Stimulated activated CD4-positive, alpha-beta T cell treated with anti-CD3 and anti-CD28 coated beads, Interleukin-15, amount 100 ng/mL, for 24 hours (primary cell): ENCODE measurements at places on chromosomes 2 and 18.
A peak's percentile ranks its signal among the peaks of the same experiment; 100 is the strongest.

DNA sequence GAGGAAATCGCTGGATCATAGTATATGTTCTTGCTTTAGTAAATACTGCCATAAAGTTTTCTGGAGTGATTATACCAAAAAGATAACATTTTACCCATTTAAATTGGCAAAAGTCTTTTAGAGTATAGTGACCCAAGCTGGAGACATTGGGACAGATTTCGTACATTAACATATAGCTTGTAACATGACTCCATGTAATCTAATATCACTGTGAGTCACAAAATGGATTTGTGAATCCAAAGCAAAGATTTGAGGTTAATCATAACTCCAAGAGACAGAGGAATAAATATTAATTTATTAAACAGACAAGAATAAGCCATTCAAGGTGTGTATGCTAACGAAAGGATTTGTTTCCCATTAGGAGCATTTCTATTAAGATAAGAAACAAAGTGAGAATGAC is 45.0 kb upstream of the RMP24 start:
- no peak for DNase-seq

DNA sequence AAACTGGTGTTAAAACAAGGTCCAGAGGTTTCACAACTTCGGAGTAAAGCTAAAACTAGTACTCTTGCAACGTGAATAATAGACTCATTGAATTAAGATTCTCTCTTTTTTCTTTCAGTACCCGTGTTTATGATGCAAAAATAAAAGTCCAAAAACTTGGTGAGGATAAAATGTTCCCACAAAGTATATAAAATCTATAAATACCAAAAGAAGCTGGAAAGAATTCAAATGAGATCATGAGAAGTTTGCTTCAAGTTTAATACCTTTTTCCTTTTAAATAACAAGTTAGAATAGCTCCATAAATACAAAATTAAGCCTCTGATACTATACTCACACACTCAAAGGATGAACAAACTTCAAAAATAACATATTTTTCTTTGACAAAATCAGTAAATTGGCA is 34.0 kb downstream of the METTL4 start:
- no peak for DNase-seq

GRCh38 chr2:9145109-9145751 is 61.4 kb upstream of the ASAP2 start:
- no peak for DNase-seq

DNA sequence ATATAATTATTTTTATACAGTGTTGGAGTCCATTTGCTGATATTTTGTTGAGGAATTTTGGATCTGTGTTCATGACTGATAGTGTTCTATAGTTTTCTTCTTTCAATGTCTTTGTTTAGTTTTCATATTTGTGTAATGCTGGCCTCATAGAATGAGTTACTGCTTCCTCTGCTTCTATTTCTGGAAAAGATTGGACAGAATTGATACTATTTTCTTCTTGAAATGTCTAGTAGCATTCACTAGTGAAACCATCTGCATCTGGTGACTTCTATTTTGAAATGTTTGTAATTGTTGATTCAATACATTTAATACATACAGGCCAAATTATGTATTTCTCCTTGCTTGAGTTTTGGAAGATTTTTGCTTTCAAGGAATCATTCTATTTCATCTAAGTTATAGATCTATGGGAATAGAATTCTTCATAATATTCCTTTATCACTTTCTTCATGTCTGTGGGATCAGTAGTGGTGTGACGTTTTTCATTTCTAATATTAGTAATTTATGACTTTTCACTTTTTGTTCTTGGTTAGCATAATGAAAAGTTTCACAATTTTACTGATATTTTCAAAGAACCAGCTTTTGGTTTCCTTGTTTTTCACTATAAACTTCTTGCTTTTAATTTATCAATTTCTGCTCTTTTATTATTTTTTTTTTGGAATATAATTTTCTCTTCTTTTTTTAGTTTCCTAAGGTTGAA is 509.9 kb upstream of the VRK2 start:
- DNase-seq, result no peak

- DNase-seq, result peak; percentile 15
Measured at GRCh38 chr18:77004555-77005380, 127.8 kb downstream of the MBP start.

- DNase-seq, result no peak
Measured at GRCh38 chr2:55460562-55460961, 40.9 kb upstream of the CCDC88A start.

- DNase-seq, result peak; percentile 20
Measured at GRCh38 chr2:206004004-206004693, 81.8 kb downstream of the INO80D start.

- no peak for DNase-seq
Measured at GRCh38 chr18:1252534-1252933, 347.9 kb downstream of the ADCYAP1 start.

DNA sequence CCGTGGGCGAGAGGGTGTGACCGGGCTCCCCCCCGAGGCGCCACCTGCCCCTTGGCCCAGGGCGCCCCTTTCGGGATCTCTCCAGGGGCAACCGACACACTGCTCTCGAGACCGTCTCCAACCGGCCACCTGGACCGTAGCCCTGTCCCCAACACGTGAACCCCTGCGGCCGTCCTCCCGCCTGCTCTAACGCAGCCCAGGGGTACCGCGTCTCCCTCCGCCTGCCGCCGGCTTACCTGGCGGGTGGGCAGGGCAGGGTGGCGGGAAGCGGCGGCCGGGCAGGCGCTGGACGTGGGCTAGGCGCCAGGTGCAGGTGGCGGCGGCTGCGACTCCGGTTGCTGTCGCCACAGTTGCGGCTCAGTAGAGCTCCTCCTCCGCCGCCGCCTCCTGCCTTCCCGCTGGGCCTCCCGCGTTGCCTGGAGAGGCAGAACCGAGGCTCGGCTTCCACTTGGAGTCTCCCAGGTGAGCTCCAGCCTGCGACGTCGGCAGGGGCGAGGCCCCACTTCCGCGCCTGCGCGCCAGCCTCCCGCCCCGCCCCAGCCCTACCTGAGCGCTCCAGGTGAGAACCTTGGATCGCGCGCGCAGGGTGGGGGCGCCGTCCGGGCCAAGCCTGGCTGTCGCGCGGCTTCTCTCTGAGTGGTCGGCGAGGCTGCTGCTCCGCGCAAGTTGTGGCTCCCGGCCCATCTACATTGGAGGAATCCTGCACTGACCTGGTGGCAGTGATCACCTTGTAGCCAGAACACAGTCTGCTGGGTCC is at the start of gene GALNT3:
TSS of gene GALNT3 (minus strand) at position 469 of the 757 bp plus-strand sequence. CDS start 23,547 bp downstream, outside the sequence.
- DNase-seq, result peak; percentile 49

GRCh38 chr2:158970241-158970751 is 1.9 kb downstream of the TANC1 start:
- no peak for DNase-seq

DNA sequence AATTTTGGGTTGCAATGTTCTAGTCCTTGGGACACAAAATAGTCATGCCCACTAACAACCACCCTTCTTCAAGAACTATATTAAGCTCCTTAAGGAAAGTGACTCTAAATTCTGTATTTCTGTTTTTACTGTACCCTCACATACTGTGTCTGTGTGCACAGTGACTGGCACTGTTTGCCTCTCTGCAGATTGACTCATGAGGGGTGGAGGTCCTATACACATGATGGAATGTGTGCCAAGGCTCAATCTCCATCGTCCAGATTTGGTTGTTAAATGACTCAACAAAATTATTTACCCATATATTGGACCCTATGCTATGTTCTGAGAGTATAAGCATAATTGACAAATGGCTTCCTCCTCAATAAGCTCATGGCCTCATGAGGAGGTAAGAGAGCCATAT is 126.6 kb upstream of the CWC22 start:
- DNase-seq, result no peak

DNA sequence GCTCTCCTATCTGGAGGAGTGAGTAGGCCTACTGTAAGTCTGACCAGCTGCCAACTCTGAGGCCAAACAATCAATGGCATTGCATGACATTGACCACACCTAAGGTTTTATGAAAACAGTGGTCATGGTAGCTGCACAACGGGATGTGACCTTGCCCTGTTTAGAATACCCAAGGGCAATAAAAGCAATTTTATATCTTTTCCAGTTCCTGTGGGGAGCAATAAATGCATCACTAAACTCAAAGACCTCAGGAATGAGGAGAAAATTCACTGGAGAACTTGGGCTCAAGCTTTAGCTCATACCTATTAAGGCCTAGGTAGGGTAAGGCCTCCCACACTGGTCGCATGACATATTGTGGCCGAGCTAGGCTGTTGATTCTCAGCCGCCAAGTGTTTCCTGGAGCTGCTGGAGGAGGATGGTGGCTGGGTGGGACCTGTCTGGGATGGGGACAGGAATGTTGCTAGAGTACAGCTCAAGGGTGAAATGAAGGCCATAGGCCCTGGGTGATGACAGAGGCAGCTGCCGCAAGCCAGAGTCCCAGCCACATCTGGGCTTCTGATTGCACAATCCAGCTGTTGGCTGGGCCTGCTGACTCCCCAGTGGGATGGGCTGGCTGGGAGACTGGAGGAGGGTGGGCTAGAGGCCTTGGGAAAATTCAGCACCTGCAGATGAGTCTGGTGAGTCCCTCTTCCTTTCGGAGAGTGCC is 313.7 kb downstream of the CYP26B1 start:
- DNase-seq, result no peak

DNA sequence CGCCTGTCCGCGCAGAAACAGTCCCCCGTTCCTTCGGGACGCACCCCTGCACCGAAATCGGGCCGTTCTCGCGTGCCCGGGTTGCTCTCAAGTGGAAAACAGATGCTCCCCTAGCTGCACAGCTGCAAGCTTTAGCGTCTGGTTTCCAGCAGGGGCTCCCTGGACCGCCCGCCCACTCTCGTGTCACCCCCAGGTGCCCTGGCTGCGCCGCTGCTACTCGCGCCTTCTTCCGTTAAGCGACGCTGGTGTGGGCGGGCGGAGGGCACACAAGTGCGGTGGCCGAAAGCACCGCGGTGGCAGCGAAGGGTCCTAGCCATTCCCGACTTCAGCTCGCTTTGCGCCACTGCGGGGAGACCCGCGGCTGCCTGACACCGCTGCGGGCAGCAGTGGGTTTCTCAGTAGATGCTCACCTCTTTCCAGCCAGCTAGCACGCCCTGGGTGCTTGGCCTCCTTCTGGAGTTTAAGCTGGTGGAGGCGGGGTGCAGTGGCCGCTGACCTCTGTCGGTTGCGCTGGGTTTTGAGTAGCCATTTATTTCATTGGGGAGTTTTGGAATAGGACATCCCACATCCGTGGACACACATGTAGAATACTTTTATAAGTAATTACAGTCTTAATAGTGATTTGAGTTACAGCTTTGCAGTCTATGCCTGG is 806 bp downstream of the ZNF407 start:
- peak; percentile 82 for DNase-seq

- DNase-seq, result no peak
Measured at GRCh38 chr18:74745633-74746403, 148.1 kb downstream of the ZNF407 start.

GRCh38 chr2:96157649-96158553 is 12.7 kb upstream of the DUSP2 start:
- DNase-seq, result peak; percentile 99

- DNase-seq, result peak; percentile 93
Measured at GRCh38 chr2:23926750-23927571, at the start of gene ATAD2B. ATAD2B (minus strand) TSS chr2:23927123; CDS start chr2:23926770, 353 bp downstream.

DNA sequence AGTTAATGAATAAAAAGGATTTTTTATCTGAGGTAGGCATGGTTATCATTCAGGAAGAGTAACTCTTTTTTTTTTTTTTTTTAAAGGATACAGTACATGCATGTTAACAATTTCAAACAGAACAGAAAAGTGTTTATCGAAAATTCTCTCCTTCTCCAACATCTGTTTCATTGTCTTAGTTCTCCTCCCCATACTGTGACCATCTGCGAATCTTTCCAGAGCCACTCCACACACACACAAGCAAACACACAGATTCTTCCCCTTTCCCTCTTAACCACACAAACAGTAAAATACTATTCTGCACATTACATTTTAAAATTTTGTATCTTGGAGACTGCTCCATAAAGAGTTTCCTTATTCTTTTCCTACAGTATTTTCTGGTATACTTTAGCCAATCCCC is 38.0 kb downstream of the NPC1 start:
- no peak for DNase-seq

- no peak for DNase-seq
Measured at GRCh38 chr18:79422022-79422782, 26.5 kb downstream of the NFATC1 start.

DNA sequence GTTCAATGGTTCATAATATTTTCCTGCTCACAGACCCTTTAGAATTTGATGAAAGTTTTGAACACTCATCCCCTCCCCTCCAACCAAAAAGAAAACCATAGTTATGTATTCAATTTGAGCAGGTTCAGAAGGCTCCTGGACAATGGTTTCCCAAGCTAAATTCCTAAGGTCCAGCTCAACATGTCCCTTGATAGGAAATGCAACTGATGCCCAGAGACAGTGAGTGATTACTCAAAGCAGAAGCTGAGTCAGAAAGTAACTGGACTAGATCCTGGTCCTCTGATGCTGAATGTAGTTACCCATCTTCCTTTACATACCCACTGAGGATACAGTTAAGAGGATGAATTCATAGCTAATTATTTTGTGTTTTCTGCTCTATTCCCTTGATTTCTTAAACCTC is 218.9 kb upstream of the NCKAP5 start:
- DNase-seq, result no peak

- DNase-seq, result no peak
Measured at GRCh38 chr2:102540882-102541281, 67.9 kb downstream of the SLC9A4 start.

DNA sequence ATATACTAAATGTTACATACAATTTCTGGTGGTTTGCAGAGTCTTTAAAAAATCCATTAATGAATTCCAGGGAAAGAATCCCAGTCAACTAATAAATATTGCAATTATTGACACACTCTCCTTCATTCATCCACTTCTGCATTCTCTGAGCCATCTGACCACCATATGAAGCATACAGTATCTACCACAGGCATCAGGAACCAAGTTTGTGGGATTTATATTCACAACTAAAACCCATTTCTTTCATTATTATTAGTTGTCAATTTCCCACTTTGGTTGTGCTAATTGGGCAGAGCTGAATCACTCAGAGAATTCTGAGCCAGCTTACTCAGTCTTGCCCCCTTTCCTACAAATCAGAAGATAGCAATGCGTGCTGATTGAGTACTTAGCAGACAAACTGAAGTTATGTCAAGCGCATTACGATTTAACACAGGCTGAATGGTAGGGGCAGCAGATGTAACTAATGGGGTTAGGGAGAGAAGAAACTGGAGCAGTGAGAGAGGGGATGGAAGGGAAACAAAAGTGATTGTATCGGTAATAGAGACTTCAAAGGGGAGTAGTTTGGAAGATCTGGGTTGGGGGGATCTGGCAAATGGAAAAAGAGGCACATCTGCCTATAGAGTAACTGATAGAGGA is 52.3 kb downstream of the ZEB2 start:
- no peak for DNase-seq

DNA sequence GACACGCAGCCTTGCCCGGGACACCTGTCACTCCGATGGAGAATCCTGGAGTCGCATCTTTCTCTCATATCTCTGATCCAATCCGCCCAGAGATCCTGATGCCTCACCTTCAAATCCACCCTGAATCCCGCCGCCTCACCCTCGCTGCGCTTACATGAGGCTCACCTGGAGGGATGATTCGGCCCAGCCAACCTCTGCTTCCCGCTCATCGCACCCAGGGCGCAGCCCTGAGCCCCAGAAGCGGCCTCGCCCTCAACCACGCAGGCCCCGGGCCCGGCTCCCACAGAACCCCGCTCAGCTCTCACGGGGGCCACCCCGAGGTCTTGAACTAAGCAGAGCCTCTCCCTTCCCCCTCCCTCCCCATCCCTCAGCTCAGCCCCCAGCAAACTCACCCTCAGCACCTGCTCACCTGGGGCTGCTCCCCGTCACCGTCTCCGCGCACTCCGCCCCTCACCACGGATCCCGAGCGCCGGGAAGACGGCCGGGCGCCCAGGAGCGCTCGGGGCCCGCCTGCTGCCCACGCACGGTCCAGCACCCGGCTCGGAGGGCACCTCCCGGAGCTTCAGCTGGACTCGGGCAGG is 160.0 kb downstream of the NDUFA10 start:
- DNase-seq, result no peak
